ENCODE measurements at places on chromosomes 2 and 18.

DNA sequence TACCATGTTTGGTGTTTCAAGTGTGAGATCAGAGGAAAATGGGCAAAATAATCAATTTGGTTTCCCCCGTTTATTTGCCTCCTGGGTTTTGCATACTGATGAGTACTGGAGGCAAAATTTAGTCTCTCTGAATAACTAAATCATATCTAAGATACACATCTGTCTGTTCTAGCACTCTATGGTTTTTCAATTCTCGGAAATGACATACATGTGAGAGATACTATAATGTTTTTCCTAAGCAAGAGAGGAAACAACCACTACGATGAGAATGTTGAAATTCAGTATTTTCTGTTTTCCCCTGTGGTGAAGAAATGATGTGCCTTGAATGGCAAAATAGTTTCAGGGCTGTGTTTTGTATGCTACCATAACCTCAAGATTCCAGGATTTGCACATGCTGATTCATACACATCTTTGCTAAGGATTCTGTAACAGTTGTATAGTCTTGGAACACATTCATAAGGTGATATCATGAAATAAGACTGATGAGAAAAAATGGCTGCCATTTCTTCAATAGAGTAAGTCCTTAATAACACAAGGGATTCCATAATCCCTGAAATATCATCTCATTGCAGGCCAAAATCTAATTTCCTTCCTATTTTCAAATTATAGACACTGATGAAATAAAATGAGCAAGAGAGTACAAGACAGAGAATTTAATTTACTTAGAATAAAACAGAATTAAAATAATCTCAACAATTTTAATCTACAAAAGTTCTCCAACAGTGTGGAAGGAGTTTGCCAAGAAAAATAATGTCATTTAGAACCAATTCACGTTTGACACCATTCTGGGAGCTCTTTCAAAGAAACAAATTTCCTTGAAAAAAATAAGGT is 316.6 kb downstream of the FIGN start:
- DNase-seq: no peak

DNA sequence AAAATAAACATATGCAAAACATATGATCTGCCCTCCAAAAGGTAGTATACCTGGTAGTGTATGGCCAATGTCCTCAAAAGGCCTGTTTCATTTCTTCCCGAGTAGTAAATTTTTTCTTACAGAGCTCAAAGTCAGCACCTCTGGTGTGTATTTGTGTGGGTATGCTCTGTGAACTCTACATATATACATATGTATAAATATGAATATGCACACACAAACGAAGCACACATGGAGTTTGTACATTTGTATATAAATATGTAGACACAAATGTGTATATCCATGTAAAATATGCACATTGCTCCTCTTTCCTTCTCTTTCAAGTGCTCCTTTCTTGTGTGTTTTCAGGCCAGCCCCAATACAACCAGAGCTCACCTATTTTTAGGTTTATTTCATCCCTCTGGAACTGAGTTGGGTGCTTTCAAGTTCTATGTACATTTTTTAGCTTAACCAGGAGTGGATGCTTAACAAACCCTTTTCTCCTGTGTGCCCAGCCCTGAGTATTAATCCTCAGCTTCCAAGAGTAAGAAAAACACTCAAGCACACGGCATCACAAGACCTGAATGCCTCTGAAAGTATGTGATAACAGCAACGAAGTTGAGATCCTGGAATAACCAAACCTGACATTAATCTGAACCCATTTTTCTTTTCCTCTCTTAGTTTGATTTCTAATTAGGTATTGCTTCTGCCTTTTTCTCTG is 12.2 kb upstream of the GALNT5 start:
- no peak for DNase-seq

GRCh38 chr2:68428126-68428525 is 39.0 kb downstream of the FBXO48 start:
- DNase-seq: no peak

DNA sequence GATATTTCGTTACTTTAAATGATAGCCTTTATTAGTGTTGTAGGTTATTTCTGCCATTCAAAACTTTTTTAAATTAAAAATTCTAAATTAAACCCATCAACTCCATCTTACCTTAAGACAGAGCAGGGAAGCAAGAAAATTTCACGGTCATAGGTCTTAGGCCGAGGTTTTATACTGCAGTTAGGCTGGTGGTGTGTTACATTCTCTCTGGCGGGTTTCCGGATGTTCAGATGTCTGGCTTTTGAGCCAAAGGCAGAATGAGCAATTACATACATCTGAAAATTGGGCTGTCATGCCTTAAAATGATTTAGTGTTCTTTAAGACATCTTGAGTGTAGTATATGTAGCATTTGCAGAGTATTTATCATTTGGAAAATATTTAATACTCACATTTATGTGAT is 27.9 kb downstream of the GLS start:
- no peak for DNase-seq

- no peak for DNase-seq
These were observed 97.2 kb upstream of the GLI2 start for GRCh38 chr2:120638450-120638849.

GRCh38 chr2:207876842-207877535 is 107.3 kb upstream of the FZD5 start:
- DNase-seq: no peak

GRCh38 chr2:233439191-233439590 is 84.9 kb downstream of the DGKD start:
- no peak for DNase-seq

DNA sequence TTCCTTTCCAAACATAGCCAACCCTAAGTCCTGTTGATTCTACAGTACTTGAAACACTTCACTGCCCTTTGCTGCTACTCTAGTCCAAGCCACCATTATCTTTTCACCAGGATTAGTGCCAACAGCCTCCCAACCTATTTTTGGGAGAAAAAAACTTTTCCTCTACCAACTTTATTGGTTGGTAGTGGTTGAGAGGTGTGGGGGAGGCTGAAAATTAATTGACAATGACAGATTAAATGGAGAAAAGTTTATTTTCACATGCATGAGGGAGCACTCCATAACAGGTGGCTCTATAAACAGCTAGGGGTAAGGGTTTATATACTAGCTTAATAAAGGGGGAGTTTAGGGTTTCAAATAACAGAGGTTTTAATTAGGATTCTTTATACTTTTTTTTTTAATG is 37.8 kb upstream of the ITPRID2 start:
- no peak for DNase-seq

DNA sequence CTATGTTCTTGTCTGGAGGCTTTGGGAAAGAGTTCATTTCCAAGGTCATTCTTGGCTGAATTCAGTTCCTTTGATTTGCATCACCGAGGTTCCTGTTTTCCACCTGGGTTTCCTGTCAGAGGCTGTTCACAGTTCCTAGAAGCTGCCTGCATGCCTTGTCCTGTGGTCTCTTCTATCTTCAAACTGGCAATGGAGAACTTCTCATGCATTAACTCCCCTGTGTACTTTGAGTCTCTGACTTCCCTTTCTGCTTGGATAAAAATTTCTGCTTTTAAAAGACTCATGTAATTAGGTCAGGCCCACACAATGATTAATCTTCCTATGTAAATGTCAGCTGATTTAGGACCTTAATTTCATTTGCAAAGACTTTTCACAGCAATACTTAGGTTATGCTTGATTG is 499.3 kb upstream of the FANCL start:
- DNase-seq: no peak

DNA sequence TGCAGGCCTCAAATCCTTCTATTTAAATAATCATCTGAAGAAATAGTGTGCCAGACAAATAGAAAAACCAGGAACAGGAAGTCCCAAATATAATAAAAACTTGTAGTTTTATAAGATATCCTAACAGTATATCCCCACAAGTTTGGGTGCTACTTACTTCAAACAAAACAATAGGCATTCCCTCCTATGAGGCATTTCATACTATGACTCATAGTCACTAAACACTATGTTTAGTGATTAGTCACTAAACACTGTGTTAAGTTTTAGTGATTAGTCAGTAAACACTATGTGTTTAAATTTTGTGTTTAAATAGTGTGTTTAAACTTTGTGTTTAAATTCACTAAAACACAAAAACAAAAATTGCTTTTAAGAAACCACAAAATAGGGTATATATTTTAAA is 407.0 kb upstream of the CDH19 start:
- DNase-seq: no peak

GRCh38 chr2:43097644-43098408 is 128.6 kb downstream of the ZFP36L2 start:
- DNase-seq: no peak

- DNase-seq: no peak
These were observed 649 bp downstream of the ESCO1 start for GRCh38 chr18:21599585-21600525.

DNA sequence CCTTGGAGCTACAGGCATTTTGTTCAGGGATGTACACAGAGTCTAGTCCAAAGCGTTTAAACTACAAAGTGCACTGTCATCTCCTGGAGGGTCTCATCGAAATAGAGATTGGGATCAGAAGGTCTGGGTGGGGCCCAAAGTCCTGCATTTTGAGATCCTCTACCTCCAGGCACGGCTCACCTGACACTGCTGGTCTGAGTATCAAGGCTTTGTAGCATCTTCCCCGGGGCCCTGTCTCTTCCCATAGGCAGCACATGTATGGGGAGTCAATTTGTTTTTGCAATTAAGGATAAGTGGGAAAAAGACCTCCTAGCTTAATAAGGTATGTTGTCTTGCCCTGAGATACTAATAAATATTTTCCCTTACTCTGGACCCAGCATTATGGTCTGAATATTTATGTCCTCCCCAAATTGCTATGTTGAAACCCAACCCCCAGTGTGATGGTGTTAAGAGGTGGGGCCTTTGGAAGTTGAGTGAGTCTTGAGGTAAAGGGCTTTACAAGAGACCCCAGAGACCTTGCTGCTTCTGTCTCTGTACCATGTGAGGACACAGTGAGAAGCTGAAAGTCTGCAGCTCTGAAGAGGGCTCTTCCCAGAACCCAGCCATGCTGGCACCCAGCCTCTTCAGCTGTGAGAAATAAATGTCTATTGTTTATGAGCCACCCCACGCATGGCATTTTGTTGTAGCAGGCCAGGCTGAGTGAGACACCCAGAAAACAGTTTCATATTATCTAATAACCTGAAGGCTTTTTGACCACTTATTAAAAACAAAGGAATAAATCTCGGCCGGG is 258.7 kb upstream of the HS6ST1 start:
- DNase-seq: no peak

DNA sequence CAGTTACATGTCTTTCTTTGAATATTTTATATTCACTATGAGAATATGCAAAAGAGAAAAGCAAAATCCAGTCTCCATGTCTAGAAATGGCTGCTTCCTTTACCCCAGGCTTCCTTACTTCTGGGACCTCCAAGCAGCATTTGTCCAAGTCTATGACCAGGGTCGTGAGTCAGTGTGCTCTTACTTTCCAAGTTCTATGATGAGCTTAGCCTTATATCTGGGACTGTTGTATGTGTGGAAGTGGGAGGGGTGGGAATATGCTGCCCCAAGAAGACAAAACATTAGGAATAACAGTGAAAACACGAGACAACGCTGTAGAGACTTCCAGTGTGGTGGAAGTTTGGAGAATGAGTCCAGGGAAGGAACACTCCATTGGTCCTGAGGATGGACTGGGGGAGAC is 21.2 kb upstream of the CHRNA1 start:
- DNase-seq: no peak

GRCh38 chr2:147538088-147538487 is 306.7 kb upstream of the ACVR2A start:
- no peak for DNase-seq

DNA sequence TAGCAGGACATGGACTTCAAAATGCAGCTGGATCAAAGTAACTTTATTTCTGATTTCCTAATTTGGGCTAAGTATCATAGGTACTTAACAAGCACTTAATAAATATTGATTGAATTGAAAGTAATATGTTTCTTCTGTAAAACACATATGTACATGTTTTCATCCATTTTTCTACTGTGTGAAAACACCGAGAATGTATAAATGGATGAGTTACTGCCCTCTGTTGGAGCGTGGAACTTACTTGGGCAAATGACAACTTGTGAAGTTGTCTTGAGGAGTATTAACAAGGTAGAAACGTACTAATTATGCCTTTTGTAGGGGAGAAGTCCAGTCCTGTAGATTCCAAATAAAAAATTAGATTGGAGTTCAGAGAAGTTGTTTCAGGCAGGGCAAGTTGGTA is 87.2 kb downstream of the PHLPP1 start:
- no peak for DNase-seq

DNA sequence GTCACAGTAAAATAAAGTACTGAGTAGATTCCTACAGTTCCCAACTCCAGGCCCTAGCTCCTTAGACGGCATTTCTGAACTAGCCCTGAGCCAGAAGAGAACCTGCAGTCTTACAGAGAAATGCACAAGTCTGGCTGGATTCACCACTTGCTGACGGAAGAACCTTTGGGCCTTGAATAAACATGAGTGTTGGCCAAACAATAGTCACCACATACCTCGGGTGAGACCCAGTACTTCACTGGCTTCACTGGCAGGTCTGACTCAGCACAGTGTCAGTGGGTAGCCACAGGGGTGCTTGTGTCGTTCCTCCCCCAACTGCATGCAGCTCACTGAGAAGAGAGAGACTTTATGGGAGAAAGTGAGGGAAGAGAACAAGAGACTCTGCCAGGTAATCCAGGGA is 88.9 kb downstream of the TMEM185B start:
- DNase-seq: no peak

DNA sequence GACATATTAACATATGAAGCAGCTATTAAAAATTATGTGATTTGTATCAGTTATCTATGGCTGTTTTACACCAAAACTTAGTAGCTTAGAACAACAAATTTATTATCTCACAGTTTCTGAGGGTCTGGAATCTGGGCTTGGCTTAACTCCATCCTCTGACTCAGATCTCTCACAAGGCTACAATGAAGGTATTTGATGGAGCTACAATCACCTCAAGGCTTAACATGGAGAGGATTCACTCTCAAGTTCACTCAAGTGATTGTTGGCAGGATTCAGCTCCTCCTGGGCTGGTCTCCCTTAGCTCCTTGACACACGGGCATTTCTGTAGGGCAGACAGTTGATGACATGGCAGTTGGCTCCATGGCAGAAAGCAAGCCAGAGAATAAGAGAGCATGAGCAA is 133.0 kb upstream of the SLC14A2 start:
- DNase-seq: no peak

DNA sequence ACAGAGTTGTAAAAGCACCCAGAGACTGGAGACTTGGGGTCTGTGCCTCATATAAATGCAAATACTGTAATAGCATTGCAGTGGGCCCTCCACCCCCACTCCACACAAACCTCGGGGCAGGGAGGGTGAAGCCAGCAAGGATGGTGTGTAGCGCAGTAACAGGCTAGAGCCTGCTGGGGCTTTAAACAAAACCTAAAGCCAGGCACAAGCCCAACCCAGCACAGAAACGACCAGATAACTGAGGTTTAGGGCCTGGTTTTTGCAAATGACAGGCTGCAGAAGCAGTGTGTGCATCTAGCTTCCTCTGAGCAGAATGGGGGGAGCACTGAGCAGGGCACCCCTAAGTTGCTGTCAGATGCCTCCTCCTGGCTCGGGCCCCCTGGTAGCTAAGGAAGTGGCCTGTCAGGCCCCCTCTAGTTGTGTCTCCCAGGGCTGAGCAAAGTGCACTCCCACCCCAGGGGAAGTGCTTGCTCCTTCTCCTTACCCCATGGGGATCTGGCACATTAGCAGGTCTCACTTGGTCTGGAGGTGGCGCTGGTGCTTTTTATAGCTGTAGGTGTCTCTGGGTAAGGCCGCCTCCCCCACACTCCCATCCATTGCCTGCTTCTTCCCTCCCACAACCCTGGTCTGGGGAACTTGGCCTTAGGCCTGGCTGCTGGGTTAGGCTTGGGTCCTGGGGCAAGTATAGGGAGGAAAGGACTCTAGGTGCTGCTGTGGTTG is 135.1 kb downstream of the CELF4 start:
- DNase-seq: no peak

GRCh38 chr18:42330296-42330695 is 375.3 kb downstream of the PIK3C3 start:
- no peak for DNase-seq

GRCh38 chr2:118134650-118135049 is 46.4 kb downstream of the INSIG2 start:
- no peak for DNase-seq

Data from stimulated activated CD8-positive, alpha-beta memory T cell treated with anti-CD3 and anti-CD28 coated beads, Interleukin-4, amount 100 ng/mL, for 4 hours (primary cell).